ENCODE measurements at places on chromosomes 7 and 10. TPM values are rescaled to one million over a fixed set of nuclear protein-coding genes. Genes with fewer than 3 reads are reported as not detected.
A peak's percentile ranks its signal among the peaks of the same experiment; 100 is the strongest.

GRCh38 chr10:3708852-3709251, 76.2 kb downstream of the KLF6 start:
- DNase-seq = no peak

GRCh38 chr10:17406036-17406834, 48.2 kb downstream of the ST8SIA6 start:
- no peak for DNase-seq

KEL gene
- total RNA-seq = 0.96 TPM

OGDHL gene
- total RNA-seq = 1.2 TPM

COBL gene
- total RNA-seq = 26.9 TPM

DNA sequence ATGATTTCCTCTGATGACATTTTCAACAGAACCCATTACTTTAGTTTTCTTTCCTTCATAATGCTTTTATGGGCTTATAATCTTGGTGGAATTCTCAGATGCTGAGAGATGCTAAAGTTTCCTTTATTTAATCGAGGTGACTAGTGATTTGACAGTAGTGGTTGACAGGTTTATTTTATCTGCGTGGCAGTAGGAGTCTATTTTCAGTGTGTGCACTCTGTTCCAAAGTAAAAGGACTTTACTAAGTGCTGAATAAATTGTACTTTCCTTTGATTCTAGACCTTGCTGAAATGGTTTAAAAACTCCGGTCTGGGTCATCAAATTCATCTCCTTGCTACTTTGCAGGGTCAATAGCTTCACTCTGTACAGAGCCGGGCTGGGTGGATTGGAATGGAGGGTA, 900.3 kb downstream of the LRMDA start:
- DNase-seq = no peak

DNA sequence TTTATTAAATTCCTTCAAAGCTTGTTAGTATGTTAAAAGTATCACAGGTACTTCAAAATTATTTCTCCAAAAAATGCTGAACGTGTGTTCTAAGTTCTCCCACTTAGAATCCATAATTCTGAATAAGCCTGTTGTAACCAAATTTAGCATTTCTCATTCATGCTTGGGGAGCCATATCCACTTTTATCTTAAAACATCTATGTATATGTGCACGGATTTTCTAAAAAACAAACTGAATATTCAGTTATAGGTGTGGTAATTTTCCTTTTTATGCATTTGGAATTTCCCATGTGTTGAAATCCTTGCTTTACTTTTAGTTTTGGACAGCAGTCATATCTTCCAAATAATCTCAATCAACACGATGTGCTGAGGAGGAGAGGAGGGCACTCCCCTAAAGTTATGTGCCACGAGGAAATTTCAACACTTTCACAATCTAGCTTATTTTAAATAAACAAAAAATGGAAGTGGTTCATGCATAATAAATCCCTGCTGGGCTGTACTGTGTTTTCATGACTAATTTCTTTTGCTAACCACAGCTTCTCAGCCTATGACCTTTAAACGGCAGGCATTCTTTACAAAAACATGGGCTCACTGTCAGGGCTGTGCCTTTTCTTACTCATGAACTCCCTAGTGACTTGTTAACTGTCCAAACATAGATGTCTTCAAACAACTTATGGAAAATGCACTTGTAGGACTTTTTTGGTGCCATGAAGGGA, 380.3 kb upstream of the SEMA3C start:
- no peak for DNase-seq

GRCh38 chr7:113125728-113126127, 7.4 kb upstream of the SMIM30 start:
- DNase-seq = no peak

EMX2 gene
- total RNA-seq = not detected

MMP21 gene
- not detected for total RNA-seq

KAZALD1 gene
- total RNA-seq = 1.4 TPM

GRCh38 chr10:117553815-117554172, 11.2 kb downstream of the EMX2 start:
- no peak for DNase-seq

SUGCT gene
- 3.6 TPM for total RNA-seq

ATE1 gene
- 29.5 TPM for total RNA-seq

- no peak for DNase-seq
Observed at GRCh38 chr7:158741294-158741666, 36.7 kb upstream of the NCAPG2 start.

DNA sequence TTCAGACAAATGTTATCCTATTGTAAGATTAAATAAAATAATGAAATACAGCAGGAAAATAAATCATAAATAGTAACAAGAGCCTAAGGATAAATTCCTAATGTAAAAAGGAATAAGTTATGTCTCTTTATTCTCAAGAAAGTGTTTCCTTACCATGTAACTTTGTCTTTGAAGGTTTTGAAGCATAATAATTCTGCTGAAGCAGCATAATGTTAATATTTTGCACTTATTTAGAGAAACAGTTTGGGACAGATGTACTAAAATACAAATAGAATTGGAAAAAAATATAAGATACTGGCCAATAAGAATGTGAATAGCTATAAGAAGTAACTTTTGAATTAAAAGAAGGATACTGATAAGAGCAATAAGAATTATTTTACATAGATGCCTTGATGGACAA, 45.7 kb downstream of the GRM3 start:
- DNase-seq = no peak

TAS2R5 gene
- 4.6 TPM for total RNA-seq

- no peak for DNase-seq
Observed at GRCh38 chr10:5897504-5897903, 7.5 kb downstream of the FBH1 start.

- DNase-seq = no peak
Observed at GRCh38 chr10:128027822-128028507, 98.3 kb downstream of the MKI67 start.

LIPN gene
- total RNA-seq = not detected

DNA sequence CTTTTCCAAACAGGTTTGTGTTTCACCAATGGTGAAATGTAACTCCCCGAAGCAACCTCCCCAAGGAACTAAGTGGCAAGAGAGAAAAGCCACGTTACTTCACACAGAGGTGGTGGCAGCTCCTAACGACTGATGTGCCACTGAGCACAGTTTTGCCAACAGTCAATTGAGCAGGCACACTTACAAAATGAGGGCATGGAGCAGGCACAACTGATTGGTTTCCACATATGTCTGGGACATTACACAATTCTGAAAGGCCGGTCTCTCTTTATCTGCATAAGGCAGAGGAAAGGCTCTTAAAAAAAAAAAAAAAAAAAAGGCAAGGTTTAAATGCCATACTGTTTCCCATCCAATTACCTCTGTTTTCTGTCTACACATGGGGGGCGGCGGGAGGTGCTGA, 86.7 kb downstream of the GFRA1 start:
- no peak for DNase-seq

GRCh38 chr10:520402-520787, 169.1 kb downstream of the DIP2C start:
- no peak for DNase-seq

UNC5B gene
- 5.2 TPM for total RNA-seq

- no peak for DNase-seq
Observed at GRCh38 chr7:49564379-49564714, 209.1 kb upstream of the VWC2 start.

DNA sequence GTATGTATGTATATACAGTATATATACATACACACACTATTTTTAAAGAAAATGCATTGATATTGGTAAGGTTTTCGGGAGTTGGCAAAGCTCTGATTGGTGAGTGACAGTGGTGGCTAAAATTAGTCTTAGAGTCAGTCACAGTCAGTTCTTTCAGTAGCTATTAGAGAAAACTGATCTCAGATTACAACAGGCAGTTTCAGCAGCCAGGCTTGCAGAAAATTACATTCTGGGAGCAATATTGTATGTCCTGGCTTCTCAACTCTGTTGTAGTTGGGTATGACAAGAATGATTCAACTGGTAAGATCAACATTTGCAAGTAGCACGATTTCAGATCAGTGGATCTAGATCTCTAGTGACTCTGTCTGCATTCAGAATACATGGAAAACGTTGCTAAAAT, 897.9 kb upstream of the AUTS2 start:
- DNase-seq = no peak

TRRAP gene
- total RNA-seq = 35.8 TPM

OPN1SW gene
- not detected for total RNA-seq

DNA sequence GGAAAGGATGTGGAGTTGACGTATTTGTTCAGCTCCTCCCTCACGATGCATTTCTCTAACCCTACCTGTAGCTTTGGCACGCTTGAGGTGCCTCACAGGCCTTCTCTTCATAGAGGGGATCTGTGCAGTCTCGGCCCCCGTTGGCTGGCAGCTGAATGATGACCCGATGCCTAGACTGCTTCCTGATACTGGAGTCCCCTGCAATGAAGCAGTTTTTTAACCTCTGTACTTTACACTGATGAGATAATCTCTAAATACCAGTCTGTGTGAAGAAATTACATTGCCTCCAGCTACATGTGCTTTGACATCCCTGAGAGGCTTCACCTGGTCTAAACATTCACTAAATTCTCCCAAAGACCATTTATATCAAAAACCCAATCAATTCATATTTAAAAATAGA, 370.1 kb downstream of the THSD7A start:
- no peak for DNase-seq

DNA sequence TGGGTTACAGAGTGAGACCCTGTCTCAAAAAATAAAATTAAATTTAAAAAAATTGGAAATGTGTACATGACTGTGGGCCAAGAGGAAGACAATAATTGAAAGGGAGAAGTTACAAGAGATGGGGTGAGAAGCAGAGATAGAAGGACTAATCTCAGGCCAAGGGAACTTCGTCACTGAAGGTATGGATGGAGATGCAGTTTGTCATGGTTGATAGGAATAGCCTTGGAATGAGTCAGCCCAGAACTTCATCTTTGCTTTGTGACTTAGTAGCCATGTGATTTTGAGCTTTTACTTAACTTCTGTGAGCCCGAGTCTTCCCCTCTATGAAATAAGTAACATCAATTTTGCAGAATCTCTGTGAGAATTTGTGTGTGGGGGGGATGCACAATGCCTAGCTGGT, 6.5 kb upstream of the PODXL start:
- no peak for DNase-seq

PRKRIP1 gene
- 23.9 TPM for total RNA-seq

DNA sequence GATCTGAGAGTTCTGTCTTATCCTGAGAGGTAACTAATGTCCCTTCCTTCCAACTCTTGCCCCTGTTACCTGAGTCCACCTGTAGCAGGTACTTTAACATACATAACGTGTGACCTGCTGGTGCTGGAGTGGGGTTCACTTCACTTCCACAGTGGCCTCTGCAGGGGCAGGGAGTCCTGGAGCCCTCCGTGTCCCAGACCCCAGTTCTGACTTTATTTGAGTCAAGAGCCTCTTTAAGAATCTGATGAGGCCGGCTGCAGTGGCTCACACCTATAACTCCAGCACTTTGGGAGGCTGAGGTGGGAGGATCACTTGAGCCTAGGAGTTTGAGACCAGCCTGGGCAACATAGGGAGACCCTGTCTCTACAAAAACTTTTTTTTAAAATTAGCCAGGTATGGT, 117.0 kb upstream of the RET start:
- DNase-seq = peak; percentile 6

TNRC18 gene
- total RNA-seq = 26.0 TPM

GRCh38 chr7:79451580-79451979, 1.9 kb downstream of the MAGI2 start:
- DNase-seq = no peak

RAPGEF5 gene
- total RNA-seq = 66.7 TPM

GRCh38 chr7:98629001-98629431, 11.9 kb downstream of the NPTX2 start:
- DNase-seq = no peak

DNA sequence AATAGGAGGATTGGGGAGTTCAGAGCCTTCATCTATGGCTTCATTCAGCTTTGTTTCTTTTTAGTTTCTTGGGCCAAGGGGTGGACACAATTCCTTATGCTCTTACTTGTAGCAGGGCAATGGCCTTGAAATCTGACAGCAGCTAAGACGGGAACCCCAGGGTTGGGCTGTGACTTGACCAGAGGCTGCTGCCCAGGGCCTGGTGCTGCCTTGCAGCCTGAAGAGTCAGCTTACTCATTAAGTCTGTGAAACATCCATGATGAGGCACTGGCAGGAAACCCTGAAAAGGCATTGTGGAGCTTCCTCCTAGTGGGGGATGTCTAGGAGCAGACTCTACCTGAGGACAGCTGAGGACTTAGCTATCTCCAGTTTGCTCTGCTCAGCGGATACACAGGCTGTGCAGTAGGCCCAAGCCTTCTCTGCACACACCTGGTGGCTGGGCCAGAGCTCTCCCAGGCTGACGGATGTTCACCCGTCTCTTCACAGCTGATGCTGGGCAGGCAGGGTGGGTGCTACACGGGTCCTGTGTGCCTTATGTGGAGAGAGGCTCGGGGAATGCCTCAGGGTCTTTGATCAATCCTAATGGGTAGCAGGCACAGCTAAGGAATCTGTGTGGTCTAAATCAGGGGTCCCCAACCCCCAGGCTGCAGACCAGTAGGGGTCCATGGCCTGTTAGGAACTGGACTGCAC, 17.8 kb downstream of the CXCL12 start:
- DNase-seq = no peak

- DNase-seq = no peak
Observed at GRCh38 chr10:48568131-48568530, 36.7 kb downstream of the ARHGAP22 start.

TUBB8 gene
- total RNA-seq = not detected

MYH16 gene
- total RNA-seq = not detected

SPDYE2 gene
- not detected for total RNA-seq

DNA sequence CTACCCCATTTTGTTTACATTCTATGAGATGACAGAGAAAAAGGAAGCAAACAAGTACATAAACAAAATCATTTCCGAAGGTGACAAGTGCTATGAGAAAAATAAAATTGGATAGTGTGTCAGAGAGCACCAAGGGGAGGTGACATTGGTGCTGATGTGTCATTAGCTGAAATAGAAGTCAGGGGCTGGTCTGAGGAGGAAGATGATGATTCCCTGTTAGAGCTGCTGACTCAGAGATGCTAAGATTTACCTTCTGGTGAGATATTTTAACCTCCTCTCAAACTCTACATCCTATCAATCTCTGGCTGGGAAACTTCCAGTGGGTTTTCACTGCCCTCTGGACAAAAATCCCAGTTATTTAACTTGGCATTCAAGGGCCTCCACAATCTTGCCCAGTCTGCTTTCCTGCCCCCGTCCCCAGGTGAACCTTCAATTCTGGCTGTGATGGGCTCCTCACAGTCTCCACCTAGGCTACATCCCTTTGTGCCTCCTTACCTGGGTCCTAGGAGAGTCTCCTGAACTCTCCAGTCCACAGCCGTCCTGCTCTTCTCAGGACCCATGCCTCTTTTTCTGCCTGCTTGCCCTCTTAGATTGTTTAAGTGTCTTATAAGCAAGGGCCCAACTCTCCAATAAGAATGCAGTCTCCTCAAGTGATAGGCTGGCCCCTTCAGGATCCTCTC, 26.6 kb downstream of the DUSP5 start:
- no peak for DNase-seq

DNA sequence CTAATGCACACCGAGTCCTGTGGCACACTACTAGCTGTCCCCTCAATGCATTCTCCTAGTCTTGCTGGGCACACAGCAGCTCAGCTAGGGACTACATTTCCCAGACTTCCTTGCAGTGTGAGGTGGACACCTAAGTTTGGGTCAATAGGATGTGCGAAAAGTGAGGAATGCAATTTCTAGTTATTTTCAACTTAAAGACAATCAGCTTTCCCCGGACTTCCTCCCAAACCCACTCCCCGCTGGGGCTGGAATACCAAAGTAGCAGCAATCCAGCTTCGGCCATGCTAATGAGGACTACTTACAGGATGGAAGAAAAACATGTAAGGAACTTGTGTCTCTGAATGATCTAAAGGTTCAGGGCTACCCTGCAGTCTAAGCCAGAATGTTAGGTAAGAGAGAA, 286.4 kb upstream of the LRRN3 start:
- no peak for DNase-seq

CLDN3 gene
- total RNA-seq = 0.28 TPM
